ENCODE measurements at places on chromosomes 11 and 22. TPM values are rescaled to one million over a fixed set of nuclear protein-coding genes. Genes with fewer than 3 reads are reported as not detected.

GRCh38 chr11:117909611-117910382 is 19.4 kb downstream of the TMPRSS13 start:
- no peak for DNase-seq
- H3K27ac ChIP-seq: no peak overlapping the region
- H3K27me3 ChIP-seq: peaks cover 29% of the 10 kb centered on the region
- peaks cover 6% of the 10 kb centered on the region for H3K4me1 ChIP-seq
- H3K4me3 ChIP-seq: no peak overlapping the region

The MS4A7 gene
- total RNA-seq: not detected

DNA sequence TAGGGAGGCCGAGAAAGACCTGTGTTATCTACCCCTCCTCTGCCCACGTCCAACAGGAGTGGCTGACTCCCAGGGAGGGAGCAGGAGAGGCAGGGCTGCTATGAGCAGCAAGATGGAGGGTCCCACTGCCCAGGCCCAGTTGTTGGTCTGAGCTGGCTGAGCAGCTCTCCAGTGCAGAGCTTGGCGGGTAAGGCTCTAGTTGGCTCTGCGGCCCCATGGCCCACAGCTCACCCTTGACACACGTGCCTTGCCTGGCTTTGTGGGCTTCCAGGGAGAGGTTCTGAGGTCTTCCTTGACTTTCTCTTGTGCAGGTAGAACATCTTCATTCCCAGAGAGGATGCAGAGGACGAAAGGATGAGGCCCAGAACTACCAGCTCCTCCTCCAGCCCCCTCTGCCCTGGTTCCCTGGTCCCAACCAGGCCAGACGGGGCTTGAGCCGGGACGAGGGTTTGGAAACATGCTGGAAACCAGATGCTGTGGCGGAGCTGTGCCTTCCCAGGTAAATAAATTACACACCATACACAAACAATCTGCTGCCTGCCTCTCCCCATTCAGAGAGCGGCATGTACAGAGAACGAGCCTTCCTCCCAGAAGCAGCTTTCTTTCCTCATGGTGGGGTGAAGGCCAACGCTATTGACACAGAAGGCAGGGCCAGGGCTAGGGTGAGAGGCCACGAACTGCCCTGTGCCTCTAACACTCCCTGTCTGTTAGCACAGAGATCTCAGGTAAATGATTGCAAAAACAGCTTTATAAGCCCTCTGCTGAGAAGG is 48.1 kb downstream of the DSCAML1 start:
- H3K4me3 ChIP-seq: no peak overlapping the region
- DNase-seq: no peak
- no peaks in the 10 kb centered on the region for H3K4me1 ChIP-seq
- H3K27ac ChIP-seq: no peak overlapping the region

The PLAAT5 gene
- not detected for total RNA-seq

DNA sequence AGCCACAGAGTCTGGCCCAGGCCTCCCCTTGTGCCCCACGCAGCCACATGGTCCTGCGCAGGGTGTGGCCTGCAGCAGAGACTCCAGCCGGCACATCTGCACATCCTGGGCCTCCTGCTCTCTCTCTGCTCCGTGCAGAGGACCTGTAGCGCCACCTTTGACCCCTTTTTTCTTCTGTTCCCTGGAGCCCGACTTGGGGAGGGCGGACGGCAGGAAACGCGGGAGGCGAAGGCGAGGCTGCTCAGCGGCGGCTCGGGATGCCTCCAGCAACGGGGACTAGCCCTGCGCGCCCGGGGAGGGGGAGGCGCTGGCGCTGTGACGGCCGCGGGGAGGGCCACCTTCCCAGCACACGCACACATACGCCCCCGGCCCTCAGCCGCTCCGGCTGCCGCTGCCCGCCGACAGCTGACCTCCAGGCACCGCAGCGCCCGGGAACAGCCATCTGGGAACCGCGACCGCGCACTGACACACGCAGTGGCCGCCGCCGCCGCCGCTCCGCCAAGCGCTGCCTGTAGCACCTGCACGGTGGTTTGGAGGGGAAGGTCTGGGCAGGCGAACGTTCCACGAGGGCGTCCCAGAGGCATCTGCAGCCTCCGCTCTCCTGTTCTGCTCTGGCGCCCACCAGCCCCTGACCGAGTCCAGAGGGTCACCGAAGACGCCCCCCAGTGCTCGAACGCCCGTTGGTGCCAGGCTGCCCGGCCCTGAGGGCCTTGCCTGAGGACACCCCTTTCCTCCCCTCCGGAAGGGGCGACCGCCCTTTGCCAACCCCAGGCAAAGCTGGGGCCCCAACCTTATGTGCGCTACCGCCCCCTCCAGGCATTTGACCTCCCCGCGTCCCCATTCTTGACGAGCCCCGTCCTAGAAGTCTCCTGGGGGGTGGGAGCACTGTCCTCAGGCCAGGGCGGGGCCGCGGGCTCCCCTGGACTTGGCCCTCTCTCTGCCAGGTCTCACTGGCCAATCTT is 16.9 kb upstream of the C22orf42 start:
- no peak overlapping the region for H3K4me3 ChIP-seq
- H3K36me3 ChIP-seq: no peaks in the 10 kb centered on the region
- H3K4me1 ChIP-seq: no peaks in the 10 kb centered on the region
- peaks cover 9% of the 10 kb centered on the region for H3K27me3 ChIP-seq
- no peak overlapping the region for H3K27ac ChIP-seq

Data from osteocyte (in vitro differentiated cells).